ENCODE measurements at places on chromosomes 4 and X. TPM values are rescaled to one million over a fixed set of nuclear protein-coding genes. Genes with fewer than 3 reads are reported as not detected.

DNA sequence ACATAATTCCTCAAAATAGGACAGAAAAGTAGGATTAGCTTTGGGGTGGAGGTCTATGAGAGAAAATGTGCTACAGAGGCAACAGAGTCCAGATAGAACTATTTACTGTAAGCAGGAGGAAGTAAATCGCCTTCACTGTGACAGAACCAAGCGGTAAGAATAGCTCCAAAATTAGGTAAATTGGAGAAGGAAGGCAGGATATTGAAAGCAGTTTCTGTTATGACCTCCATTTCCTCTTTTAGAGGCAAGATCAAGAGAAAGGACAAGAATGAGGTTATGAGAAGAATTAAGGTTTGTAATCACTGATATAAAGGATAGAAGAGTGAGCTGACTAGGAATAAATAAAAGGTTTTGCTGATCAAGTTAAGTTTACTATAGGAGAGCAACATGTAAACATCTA is 44.1 kb upstream of the NEUROG2 start:
- H3K27ac ChIP-seq = no peak overlapping the region
- DNase-seq = no peak
- H3K4me3 ChIP-seq = no peak overlapping the region
- H3K27me3 ChIP-seq = no peaks in the 10 kb centered on the region
- peaks cover 2% of the 10 kb centered on the region for H3K4me1 ChIP-seq
- peaks cover 8% of the 10 kb centered on the region for H3K36me3 ChIP-seq

GRCh38 chrX:10741003-10741402 is 120.6 kb upstream of the MID1 start:
- DNase-seq = no peak
- no peak overlapping the region for H3K4me3 ChIP-seq
- no peaks in the 10 kb centered on the region for H3K36me3 ChIP-seq
- H3K27ac ChIP-seq = no peak overlapping the region
- H3K27me3 ChIP-seq = no peaks in the 10 kb centered on the region
- H3K4me1 ChIP-seq = no peaks in the 10 kb centered on the region

GRCh38 chr4:185145572-185145971 is 2.5 kb downstream of the SLC25A4 start:
- no peaks in the 10 kb centered on the region for H3K36me3 ChIP-seq
- no peak for DNase-seq
- H3K27ac ChIP-seq = no peak overlapping the region
- H3K4me1 ChIP-seq = peaks cover 12% of the 10 kb centered on the region
- no peak overlapping the region for H3K4me3 ChIP-seq

Gene F8A3
- total RNA-seq = 19.0 TPM

- DNase-seq = no peak
These were observed 203.7 kb downstream of the BMPR1B start for GRCh38 chr4:94961420-94961819.

DNA sequence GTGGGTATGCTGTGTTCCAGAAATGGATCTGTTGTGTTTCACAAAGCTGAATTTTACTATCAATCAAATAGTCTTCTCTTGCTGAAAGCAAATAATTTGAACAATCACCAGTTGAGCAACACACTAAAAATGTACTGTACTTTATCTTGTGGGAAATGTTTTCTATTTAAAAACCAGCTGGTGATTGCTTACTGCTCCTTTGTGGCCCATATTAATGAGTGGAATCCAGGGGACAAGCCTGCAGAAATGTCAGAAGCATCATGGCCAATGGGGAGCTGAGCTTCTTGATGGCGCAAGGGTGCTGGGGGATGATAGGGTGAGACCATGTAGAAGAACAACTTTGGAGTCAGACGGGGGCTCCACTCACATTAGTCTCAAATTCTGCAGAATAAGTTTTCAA is 346.2 kb downstream of the ARHGAP10 start:
- no peak overlapping the region for H3K4me3 ChIP-seq
- DNase-seq = no peak
- no peaks in the 10 kb centered on the region for H3K4me1 ChIP-seq
- H3K27ac ChIP-seq = no peak overlapping the region
- peaks cover 10% of the 10 kb centered on the region for H3K36me3 ChIP-seq
- no peaks in the 10 kb centered on the region for H3K27me3 ChIP-seq

GRCh38 chrX:1727531-1728027 is 112.7 kb downstream of the ASMT start:
- no peak overlapping the region for H3K27ac ChIP-seq
- no peak overlapping the region for H3K4me3 ChIP-seq
- no peaks in the 10 kb centered on the region for H3K4me1 ChIP-seq
- H3K36me3 ChIP-seq = peaks cover 3% of the 10 kb centered on the region
- H3K27me3 ChIP-seq = no peaks in the 10 kb centered on the region

GRCh38 chrX:39653691-39654090 is 444.1 kb downstream of the BCOR start:
- H3K4me1 ChIP-seq = peaks cover 4% of the 10 kb centered on the region
- DNase-seq = no peak
- H3K27ac ChIP-seq = no peak overlapping the region
- peaks cover 11% of the 10 kb centered on the region for H3K27me3 ChIP-seq
- no peaks in the 10 kb centered on the region for H3K36me3 ChIP-seq

Gene WWC2
- total RNA-seq = 5.8 TPM

Gene HELT
- total RNA-seq = not detected

DNA sequence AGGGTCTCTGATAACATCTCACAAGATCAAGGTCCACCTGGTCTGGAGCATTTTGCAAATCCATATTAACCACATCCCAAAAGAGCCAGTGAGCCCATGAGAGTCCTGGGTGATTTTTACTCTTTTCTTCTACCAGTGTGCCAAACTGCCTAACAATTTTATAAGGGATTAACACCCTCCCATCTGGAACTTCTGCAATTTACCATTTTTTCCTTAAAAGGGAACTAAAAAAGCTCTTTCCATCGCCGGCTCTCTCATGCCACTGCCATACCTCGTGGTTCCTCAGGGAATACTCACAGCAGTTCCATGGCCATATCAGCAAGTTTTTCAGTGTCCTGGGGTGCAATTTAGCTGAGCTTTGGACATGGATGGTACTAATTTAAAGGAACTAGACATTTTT is 55.7 kb downstream of the SEPSECS start:
- DNase-seq = no peak
- H3K27me3 ChIP-seq = no peaks in the 10 kb centered on the region
- H3K4me3 ChIP-seq = no peak overlapping the region
- H3K4me1 ChIP-seq = no peaks in the 10 kb centered on the region
- no peak overlapping the region for H3K27ac ChIP-seq

GRCh38 chr4:122695226-122695625 is 37.3 kb upstream of the BBS12 start:
- no peaks in the 10 kb centered on the region for H3K36me3 ChIP-seq
- DNase-seq = no peak
- H3K27me3 ChIP-seq = peaks cover 34% of the 10 kb centered on the region
- no peak overlapping the region for H3K27ac ChIP-seq
- H3K4me1 ChIP-seq = no peaks in the 10 kb centered on the region
- H3K4me3 ChIP-seq = no peak overlapping the region

GRCh38 chrX:77949840-77950239 is 19.6 kb downstream of the PGAM4 start:
- H3K4me1 ChIP-seq = peaks cover 2% of the 10 kb centered on the region
- no peak overlapping the region for H3K4me3 ChIP-seq
- H3K27me3 ChIP-seq = no peaks in the 10 kb centered on the region
- H3K36me3 ChIP-seq = no peaks in the 10 kb centered on the region
- DNase-seq = no peak

Gene HSFX2
- total RNA-seq = not detected

Gene PNMA6A
- total RNA-seq = 0.20 TPM

DNA sequence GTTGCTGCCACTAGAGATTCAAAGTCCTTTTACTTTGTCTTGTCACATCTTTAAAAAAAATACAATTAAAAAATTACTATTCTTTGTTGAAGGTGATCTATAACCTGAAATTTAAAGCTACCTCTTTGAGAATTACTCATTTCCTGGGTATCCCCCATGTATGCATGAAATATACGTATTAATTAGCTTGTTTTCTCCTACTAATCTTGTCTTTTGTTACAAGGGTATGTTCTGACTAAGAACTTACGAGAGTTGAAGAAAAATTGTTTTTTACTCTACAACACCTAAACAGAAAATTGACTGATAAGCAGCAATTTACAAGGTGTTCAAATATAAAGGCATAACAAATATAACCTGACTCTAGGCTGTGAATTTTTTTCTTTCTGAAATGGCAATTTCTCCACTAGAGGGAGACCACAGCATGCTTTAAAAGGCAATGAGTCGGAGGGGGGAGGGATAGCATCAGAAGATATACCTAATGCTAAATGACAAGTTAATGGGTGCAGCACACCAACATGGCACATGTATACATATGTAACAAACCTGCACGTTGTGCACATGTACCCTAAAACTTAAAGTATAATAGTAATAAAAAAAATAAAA is 249.6 kb downstream of the OPHN1 start:
- H3K4me1 ChIP-seq = peaks cover 6% of the 10 kb centered on the region
- H3K27ac ChIP-seq = no peak overlapping the region
- DNase-seq = no peak
- no peak overlapping the region for H3K4me3 ChIP-seq
- no peaks in the 10 kb centered on the region for H3K36me3 ChIP-seq

- H3K4me3 ChIP-seq = no peak overlapping the region
- no peak overlapping the region for H3K27ac ChIP-seq
- H3K27me3 ChIP-seq = peaks cover 38% of the 10 kb centered on the region
- peaks cover 4% of the 10 kb centered on the region for H3K36me3 ChIP-seq
- no peak for DNase-seq
These were observed 4.5 kb upstream of the PPP2R2C start for GRCh38 chr4:6476893-6477292.

GRCh38 chr4:105921301-105921700 is 26.0 kb downstream of the NPNT start:
- H3K27ac ChIP-seq = no peak overlapping the region
- no peaks in the 10 kb centered on the region for H3K27me3 ChIP-seq
- no peaks in the 10 kb centered on the region for H3K36me3 ChIP-seq
- no peak for DNase-seq
- no peak overlapping the region for H3K4me3 ChIP-seq

Gene ZNF157
- 0.47 TPM for total RNA-seq

Gene ADRA2C
- not detected for total RNA-seq

- H3K4me1 ChIP-seq = no peaks in the 10 kb centered on the region
- no peaks in the 10 kb centered on the region for H3K27me3 ChIP-seq
- no peak overlapping the region for H3K27ac ChIP-seq
- no peak for DNase-seq
- no peaks in the 10 kb centered on the region for H3K36me3 ChIP-seq
- H3K4me3 ChIP-seq = no peak overlapping the region
These were observed 128.4 kb downstream of the NAA11 start for GRCh38 chr4:79197275-79198009.

All from T-helper 17 cell (primary cell).